ENCODE measurements at places on chromosomes 3 and 15.

- no peak for DNase-seq
These were observed 64.0 kb upstream of the EPHA3 start for GRCh38 chr3:89043406-89043932.

DNA sequence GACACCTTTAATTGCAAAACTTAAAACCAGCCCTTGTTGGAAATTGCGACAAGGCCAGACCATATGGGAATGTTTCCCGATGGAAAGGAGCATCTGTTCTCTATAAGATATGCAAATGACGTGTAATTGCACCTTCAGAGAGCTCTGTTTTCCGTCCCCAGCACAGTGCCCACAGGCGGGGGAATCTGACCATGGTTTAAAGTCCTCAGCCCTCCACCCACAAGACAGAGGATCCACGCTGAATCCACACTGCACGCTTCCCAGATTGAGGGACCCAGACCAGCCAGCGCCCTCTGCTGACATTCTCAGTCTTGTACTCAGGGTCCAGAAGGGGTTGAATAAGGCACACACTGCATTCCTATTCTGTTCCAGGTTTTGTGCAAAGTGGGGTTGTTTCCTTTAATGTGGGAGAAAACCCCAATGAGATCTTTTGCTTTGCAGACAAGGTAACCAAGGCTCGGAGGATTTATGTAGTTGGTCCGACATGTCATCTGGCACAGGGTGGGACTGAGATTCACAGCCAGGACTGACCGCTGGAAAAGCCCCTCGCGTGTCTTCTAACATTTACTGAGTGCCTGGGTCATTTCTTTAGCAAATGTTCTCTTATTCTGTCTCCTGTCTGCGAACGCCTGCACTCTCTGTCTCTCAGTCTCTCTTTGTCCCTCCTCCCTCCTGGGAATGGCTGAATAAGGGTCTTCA, 36.8 kb upstream of the KLHL25 start:
- DNase-seq, result peak; percentile 26

- no peak for DNase-seq
These were observed 37.7 kb upstream of the SLC41A3 start for GRCh38 chr3:126121632-126122031.

DNA sequence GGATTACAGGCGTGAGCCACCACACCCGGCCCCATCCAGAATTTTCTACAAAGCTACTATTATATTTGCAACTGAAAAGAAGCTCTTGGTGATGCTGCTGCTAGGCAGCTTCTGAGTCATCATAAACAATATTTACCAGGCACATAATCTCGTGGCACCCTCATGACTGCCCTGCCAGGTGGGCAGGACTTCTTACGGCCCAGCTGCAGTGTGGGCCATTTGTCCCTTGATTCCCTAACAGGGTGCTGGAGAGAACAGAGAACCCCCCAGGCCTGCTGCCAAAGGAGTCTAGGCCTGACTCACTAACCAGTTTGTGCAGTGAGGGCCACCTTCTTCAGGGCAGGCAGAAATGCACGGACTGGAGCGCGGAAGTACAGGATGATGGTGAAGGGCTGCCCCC, 4.9 kb downstream of the EPB42 start:
- DNase-seq, result no peak

GRCh38 chr3:50642382-50642781, 25.4 kb downstream of the MAPKAPK3 start:
- peak; percentile 55 for DNase-seq

GRCh38 chr3:4904811-4905695, 74.2 kb upstream of the BHLHE40 start:
- no peak for DNase-seq

DNA sequence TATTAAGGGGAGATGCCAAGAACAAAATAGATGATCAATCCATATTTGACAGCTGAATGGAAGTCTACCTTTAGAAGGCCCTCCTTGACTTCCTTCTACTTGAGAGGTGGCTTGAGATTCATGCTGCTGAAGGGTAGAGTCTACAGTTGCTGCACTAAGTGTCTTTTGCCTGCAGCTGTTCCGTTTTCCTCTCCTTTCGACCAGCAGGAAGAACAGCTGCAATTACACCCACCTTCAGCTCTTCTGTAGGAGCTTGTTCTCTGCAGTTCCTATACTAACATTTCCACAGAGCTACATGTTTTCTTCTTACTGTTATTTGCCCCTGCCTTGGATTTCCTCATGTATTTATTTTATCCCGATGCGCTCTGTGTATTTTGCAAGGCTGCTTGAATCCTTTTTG, 79.1 kb downstream of the ARRDC4 start:
- DNase-seq, result no peak

DNA sequence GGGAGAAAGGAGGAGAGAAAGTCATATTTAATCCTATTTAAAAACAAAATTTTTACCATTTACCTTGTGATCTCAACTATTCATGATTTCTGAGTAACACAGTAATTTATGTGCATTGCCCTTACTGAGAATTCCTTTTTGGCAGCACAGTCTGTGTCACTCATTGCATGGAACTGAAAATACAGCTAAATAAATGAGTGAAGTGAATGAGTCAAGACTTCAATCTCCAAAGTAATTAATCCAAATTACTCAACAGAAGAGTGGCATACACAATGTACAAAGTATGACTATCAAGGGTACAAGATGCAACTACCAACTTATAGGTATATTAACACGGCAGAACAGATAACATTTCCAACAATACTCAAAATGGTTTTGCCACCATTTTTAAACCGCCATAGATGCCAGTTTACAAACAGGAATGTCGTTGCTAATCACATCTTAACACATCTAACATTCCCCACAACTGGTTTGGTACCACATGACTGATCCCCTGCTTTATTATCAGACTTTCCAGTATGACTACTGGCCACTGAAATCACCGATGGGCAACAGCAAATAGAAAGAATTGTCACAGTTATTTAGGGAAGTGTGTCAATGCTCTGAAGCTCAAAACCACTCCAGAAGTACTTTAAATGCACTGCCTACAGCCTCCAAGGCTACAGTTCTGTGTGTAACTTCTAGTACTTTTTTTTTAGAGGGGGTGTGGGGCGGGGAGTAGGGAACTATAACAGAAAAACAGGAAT, 410.4 kb downstream of the SHQ1 start:
- DNase-seq, result peak; percentile 28

DNA sequence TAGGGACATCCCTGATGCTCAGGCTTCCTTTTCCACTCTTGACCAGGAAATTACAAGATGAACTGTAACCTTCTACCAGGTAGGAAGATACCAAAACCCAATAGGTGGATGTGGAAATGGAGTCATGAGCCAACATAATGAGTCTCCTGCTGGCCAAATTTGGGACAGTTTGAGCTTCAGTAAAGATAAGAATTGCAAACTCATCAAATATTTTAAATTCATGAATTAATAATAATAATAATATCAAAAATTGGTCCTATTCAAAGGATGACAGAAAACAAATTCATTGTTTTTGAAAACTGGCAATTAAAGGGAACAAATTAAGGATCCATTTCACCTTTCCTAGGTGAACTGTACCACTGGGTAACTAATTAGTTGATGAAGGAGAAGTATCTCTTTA, 309.7 kb downstream of the NEK10 start:
- DNase-seq, result no peak

GRCh38 chr3:57952208-57952631, 56.0 kb upstream of the FLNB start:
- DNase-seq, result no peak

GRCh38 chr3:11212784-11213183, 58.5 kb downstream of the HRH1 start:
- DNase-seq, result no peak

- DNase-seq, result peak; percentile 94
These were observed 14.9 kb downstream of the LIPH start for GRCh38 chr3:185537369-185537970.

- DNase-seq, result no peak
These were observed 168.6 kb downstream of the KLF13 start for GRCh38 chr15:31495281-31495680.

- no peak for DNase-seq
These were observed 57.1 kb downstream of the CAPN7 start for GRCh38 chr3:15263120-15263519.

DNA sequence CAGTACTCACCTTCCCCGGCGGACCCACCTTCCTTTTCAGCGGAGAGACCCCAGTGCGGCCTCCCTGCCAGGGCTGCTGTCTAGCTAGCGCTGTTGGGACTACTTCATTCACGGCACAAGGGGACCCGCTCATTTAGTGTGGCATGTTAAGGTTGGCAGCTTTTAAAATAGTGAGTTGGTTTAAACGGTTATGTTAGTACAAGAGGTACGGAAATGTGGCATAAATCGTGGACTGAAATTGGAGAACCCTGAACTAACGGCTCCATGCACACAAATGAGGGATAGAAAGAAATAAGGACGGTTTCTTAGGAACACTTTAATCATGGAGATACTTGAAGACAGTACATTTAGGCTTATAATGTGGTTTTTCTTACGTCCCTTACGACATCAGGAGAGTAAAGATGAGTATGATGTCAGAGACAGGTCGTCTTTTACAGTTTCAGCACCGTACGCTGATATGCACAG, 752 bp downstream of the CEP63 start:
- peak; percentile 27 for DNase-seq

GRCh38 chr3:167394003-167394402, 13.9 kb upstream of the ZBBX start:
- no peak for DNase-seq

- DNase-seq, result no peak
These were observed 209.8 kb downstream of the PDCD6IP start for GRCh38 chr3:34008191-34008590.

DNA sequence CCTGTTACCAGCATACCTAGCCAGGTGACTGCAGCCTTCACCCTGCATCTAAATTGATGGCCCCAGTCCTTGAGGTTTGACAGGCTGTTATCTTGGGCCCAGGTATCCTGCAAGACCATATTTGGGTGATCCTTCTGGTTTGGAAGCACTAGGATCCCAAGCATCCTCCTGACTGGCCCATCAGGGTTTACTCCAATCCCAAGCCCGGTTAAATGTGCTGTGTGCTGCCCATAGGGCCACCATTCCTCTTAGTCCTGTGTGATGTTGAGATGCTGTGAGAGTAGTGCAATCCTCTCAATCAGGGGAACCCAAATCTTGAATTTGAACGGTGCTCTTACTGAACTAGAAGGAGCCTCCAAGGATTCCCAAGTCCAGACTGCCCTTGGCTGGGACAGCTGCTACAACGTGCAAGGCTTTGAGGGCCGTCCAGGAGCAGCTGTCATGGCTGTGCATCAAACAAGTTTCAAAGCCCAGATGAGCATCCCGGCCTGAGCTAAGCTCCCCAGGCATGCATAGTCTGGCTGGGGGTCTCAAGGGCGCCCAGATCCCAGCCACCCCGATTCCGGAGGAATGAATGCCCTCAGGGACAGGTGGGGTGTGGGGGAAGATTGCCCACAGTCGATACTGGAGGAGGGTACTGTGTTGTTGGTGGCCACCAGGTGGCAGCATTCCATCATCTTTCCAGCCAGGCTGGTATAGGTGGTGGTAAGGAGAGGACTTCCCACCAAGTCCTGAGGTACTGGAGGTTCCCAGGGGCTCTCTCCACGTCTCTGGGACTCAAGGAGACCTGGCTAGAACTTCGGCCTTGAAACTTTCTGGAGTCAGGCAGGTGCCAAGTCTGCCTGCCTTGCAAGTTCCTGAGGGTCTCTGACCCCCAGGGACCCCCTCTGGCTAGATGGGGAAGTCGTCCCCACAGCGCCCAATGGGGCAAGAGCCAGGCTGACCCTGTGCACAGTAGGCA, 32.6 kb downstream of the RBM5 start:
- peak; percentile 74 for DNase-seq

- DNase-seq, result no peak
These were observed 32.4 kb upstream of the VPS33B start for GRCh38 chr15:91054816-91055215.

- peak; percentile 47 for DNase-seq
These were observed 1.0 kb downstream of the ZNF589 start for GRCh38 chr3:48241796-48242455.

DNA sequence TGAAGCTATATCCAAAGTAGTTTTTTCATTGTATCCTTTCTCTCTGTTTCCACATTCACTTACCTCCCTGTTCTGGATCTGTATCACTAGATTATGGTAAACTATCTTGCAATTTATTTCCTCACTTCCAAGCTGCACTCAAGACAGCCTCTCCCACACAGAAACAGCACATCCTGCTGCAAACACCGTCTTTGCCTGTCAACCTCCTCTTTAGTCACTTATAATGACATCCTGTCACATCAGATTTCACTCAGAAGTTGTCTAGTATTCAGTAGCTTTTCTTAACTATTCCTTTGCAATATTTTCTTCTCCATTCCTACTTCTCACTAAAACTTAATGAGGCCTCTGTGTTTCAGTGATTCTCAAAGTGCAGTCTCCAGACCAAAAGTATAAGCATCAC, 490.8 kb downstream of the IGSF11 start:
- DNase-seq, result no peak

GRCh38 chr15:59583088-59583487, 28.5 kb upstream of the GCNT3 start:
- DNase-seq, result no peak

DNA sequence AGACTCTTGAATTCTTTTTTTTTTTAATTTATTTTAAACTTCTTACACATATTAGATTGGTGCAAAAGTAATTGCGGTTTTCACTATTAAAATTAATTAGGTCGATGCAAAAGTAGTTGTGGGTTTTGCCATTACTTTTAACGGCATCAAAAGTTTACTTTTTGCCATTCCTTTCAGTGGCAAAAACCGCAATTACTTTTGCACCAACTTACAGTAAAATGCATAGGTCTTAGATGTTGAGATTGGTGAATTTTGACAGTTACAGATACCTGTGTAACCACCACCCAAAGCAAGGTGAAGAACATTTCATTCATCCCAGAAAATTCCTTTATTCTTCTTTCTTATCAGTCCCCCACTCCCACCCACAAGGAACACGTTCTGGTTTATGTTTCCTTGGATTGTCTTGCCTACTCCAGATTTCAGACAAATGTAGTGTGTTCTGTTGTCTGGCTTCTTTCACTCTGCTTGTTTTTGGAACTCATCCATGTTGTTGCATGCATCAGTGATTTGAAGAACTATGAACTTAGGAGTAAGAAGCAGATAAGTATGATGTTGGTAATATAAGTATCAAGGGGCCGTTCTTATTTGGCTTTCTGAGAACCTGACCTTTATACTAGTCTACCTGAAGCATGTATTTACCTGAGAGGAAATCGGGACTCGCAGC, 198.4 kb upstream of the UBE2E1 start:
- no peak for DNase-seq

DNA sequence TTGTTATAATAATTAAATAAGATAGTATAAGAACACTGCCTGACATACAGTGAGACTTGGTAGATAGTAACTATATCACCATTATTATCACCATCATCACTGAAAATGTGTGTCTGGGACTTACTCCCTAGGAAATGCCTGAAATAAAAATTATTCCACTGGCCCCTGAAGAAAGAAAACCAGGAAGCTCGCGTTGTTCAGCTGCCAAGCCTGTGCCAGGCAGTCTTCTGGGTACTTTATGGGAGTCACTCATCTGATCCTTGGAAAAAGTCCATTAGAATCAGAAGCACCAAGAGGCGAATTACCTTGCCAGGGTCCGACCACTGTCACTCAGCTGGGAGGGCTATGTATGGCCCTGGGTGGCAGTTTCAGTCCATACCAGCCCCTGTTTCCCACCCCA, 220.3 kb upstream of the TPM1 start:
- DNase-seq, result no peak

GRCh38 chr3:31755926-31756658, 223.4 kb downstream of the STT3B start:
- peak; percentile 91 for DNase-seq
